Activated T-cell treated with anti-CD3 and anti-CD28 coated beads, Interleukin-2, amount 50 U/mL, for 24 hours (primary cell): ENCODE measurements at places on chromosomes 16 and 17.

GRCh38 chr17:7572338-7572587 is 7.2 kb upstream of the CD68 start:
- DNase-seq, result no peak

GRCh38 chr17:35299135-35299534 is 56.3 kb downstream of the SLFN5 start:
- no peak for DNase-seq

DNA sequence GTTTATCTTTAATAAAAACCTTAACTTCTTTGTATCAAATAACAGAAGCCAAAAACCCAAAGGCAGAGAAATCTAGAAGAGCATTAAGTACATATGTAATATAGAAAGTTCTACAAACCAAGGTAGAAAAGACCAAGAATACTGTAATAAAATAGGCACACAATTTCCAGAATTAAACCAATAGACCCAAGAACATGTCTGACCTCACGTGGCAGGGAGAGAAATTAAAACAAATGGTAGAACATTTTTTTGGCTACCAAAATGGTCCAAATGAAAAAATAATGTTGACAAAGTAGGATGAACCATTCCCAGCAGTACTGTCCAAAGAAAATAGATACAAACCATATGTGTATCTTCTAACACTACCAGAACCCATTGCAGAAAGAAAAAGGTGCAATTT is 183.5 kb downstream of the CPPED1 start:
- no peak for DNase-seq

DNA sequence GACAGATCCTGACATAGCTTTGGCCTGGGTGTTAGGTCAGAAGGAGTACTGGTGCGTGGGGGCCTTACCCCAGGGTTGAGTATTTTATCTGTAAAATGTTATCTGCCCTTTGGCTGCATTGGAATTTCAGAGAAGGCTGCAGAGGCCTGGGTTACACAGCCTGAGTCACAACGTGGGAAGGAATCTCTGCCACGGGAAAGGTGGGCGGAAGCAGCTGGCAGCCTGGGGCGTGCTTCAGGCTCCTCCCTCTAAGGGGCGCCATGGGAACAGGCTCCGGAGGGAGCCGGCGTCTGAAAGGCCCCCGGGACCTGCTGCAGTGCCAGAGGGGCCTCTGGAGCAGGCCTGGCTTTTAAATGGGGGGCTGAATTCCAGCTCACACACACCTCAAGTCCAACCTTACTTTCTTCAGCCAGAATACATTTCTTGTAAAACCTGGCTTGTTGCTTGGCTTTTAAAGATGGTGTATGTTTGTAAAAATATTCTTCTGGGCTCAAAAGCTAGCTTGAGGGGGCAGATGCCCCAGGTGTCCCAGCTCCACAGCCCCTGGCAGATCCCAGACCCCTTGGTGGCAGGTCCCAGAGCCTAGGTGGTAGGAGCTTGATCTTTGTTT is 142.2 kb downstream of the RAB11FIP4 start:
- DNase-seq, result peak; percentile 49

- DNase-seq, result no peak
These were observed 530.4 kb downstream of the XYLT1 start for GRCh38 chr16:16940351-16940750.

- DNase-seq, result no peak
These were observed 27.9 kb downstream of the VAT1L start for GRCh38 chr16:77816293-77816692.

- no peak for DNase-seq
These were observed 9.1 kb downstream of the TMEM208 start for GRCh38 chr16:67235816-67236562.

DNA sequence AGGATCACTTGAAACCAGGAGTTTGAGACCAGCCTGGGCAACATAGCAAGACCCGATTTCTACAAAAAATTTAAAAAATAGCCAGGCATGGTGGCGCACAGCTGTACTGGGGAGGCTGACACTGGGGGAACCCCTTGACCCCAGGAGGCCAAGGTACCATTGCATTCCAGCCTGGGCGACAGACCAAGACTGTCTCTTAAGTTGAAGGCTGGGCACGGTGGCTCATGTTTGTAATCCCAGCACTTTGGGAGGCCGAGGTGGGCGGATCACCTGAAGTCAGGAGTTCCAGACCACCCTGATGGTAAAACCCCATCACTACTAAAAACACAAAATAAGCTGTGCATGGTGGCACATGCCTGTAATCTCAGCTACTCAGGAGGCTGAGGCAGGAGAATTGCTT is 74.9 kb downstream of the LITAF start:
- no peak for DNase-seq

DNA sequence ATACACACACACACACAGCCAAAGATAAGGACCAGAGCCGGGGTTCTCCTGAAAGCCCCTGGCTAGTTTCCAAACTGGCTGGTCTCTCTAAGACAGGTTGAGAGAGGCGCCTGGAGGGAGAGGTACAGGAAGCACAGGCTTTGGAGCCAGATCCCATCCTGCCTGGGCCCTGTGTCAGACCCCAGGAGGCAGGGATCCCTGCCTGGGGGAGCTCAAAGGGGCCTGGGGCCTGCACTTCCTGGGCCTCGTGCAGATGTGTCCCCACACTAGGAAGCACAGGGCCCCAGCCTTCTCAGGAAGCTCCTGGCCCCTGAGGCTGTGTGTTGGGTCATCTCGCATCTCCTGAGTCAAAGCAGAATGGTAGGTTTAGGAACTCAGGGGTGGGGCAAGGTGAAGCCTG is 16.0 kb downstream of the SLC5A10 start:
- no peak for DNase-seq

GRCh38 chr16:63655846-63656245 is 1466.0 kb downstream of the CDH11 start:
- no peak for DNase-seq

- DNase-seq, result no peak
These were observed 317.7 kb upstream of the TBX2 start for GRCh38 chr17:61081959-61082358.

- DNase-seq, result no peak
These were observed 21.8 kb downstream of the TBX2 start for GRCh38 chr17:61421460-61421859.

DNA sequence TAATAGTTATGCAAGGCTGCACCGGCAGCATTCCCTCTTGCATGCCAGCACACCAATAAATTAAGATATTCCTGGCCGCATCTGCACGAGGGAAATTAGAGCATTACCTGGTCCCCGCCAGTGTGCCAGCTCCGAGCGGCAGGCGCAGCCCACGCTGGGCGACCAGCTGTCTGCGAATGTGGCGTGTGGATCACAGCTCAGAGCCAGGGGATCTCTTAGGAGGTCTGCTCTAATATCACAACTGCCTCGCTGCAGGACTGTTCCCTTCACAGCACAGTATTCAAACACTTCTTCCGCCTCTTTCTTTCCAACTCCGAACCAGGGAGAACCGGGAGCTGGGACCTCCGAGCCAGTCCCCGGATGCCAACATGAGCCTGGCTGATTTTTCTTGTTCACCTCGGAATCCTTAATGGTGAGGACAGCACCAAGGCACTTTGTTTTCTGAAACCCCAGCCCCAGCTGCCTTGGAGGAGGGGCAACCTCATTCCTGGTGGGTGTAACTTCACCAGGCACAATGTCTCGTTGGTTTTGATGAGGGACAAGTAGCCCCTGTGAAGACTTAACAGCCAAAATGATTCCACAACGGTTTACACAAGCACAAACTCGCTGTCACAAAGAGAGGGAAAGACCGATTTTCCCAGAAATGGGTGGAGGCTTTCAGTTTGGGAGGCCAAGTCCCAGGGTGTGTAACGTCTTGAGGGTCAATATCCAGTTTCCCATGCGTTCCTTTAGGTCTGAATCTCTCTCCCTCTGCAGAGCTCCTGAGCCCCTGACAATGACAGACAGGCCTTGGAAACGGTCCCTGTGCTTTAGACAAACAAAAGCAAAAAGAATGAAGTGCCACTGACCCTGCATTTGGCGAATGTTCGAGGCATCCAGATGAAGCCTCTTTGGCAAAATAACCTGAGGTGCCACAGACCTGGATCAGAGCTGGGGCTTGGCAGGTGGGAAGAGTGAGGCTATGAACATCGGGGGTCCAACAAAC is 213.2 kb downstream of the C16orf78 start:
- DNase-seq, result no peak

GRCh38 chr17:50638966-50639713 is 4.5 kb downstream of the ABCC3 start:
- no peak for DNase-seq

DNA sequence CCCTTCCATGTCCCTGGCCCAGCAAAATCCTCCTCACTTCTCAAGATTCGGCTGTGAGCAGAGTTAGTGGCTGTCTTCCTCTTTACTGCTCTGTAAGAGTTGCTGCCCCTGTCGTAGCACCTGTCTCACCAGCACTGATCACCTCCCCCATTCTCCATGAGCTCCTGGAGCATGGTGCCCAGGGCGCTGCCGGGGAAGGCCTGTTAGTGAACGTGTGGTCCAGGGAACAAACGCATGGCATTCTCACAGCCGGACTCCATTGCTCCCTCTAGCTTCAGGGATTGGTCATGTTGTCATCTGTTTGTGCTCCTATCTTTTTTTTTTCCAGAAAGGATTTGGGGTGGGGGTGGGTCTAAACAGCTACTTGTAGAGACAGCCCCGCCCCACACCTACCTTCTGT is 141.2 kb downstream of the CMIP start:
- no peak for DNase-seq

DNA sequence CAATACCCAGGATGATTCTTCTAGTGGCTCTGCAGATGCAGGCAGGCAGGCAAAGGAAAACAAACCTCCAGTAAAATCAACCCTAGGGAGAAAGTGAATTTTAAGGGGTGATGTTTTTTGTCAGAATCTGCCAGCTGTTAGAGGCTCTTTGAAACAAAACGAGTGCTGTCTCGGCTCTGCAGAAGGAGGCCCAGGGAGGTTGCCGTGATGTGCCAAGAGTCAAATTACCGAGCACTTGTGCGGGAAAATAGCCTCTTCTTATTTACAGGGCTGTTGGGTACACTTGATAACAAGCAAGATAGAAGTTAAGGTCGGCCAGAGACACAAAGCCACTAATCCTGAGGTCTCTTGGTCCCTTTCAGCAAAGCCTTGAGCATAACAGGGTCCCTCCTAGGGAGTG is 68.9 kb upstream of the EEF2KMT start:
- no peak for DNase-seq

GRCh38 chr16:50711862-50712559 is 18.6 kb downstream of the NOD2 start:
- no peak for DNase-seq

- no peak for DNase-seq
These were observed 414.6 kb downstream of the SLC39A11 start for GRCh38 chr17:72677714-72678390.

GRCh38 chr16:70437582-70438557 is 1.0 kb downstream of the ST3GAL2 start:
- peak; percentile 47 for DNase-seq
